Epithelial cell of proximal tubule (primary cell): ENCODE measurements at places on chromosomes 7 and 10. TPM values are rescaled to one million over a fixed set of nuclear protein-coding genes. Genes with fewer than 3 reads are reported as not detected.

The CSTF2T gene
- 11.9 and 19.8 TPM in 2 replicates for total RNA-seq

The CYP2W1 gene
- total RNA-seq: not detected in 2 replicates

The SFTPA1 gene
- total RNA-seq: not detected in 2 replicates

The SLC16A12 gene
- 1.2 and 3.7 TPM in 2 replicates for total RNA-seq

The TMEM130 gene
- total RNA-seq: 0.65 and 2.4 TPM in 2 replicates

The ELOVL3 gene
- 0.06 and 0.07 TPM in 2 replicates for total RNA-seq

The CISD1 gene
- 53.8 and 66.4 TPM in 2 replicates for total RNA-seq

The DPCD gene
- 36.2 and 65.6 TPM in 2 replicates for total RNA-seq

The DYDC2 gene
- total RNA-seq: 0.22 and 2.1 TPM in 2 replicates

The LRIT1 gene
- total RNA-seq: not detected in 2 replicates

The SFRP5 gene
- not detected in 2 replicates for total RNA-seq

The RBP3 gene
- total RNA-seq: not detected in 2 replicates

The INSYN2A gene
- total RNA-seq: 0.07 and 0.29 TPM in 2 replicates

The ARL4A gene
- total RNA-seq: 22.1 and 35.6 TPM in 2 replicates

The UPK3B gene
- total RNA-seq: not detected in 2 replicates

The SORBS1 gene
- 7.0 and 8.5 TPM in 2 replicates for total RNA-seq
